ENCODE measurements at places on chromosomes 1 and 21. TPM values are rescaled to one million over a fixed set of nuclear protein-coding genes. Genes with fewer than 3 reads are reported as not detected.

GRCh38 chr1:8285103-8285502, 32.8 kb upstream of the SLC45A1 start:
- no peak for DNase-seq

GRCh38 chr1:187839873-187840272, 1011.1 kb downstream of the PLA2G4A start:
- peak; percentile 14 for DNase-seq

- DNase-seq = no peak
Observed at GRCh38 chr1:22442212-22442894, 9.3 kb upstream of the ZBTB40 start.

DNA sequence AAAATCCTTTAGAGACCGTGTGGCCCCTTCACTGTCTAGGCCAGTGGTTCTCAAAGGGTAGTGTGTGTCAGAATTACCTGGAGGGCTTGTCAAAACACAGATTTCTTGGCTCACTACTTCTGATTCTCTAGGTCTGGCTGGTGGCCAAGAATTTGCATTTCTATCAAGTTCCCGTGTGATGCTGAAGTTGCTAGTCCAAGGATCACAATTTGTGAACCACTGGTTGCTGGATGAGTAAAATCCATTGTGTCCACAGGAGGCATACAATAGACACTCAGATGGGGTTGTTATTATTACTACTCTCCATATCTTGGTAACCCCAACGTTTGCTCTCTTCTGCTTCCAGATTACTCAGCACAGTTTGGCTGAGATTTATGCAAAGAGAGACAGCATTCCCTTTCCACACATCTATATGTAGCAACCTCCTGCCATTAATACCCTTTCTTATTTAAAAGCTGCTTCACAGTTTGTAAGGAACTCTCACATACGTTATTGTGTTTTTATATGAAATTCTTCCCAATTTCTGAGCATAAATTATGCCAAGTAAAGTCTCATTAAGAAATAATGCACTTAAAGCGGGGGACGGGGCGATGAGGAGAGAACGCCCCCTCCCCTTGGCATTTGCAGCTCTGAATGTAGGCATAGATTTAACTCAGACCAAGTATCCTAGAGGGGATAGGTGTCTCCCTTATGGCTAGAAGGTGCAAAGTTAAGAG, 720 bp upstream of the TMCC2 start:
- DNase-seq = peak; percentile 42

DNA sequence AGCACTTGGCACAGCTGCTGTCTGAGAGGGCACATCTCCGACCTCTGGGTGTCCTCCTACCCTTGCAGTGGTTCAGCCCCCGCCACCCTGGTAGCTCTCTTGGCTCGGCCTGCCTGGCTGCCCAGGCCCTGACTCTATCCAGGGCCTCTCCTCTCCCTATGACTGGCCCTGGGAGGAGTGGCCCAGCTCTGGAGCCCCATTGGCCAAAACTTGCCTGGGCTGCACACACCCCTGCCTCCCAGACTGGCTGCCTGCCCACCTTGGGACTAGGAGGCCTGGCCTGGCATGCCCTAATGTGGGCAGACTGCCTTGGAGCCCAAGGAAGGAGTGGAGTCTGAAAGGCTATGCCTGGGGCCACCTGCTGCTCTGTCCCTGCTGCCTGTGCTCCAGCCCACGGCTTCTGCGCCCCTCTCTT, 33.6 kb downstream of the ACOT11 start:
- DNase-seq = peak; percentile 66

DNA sequence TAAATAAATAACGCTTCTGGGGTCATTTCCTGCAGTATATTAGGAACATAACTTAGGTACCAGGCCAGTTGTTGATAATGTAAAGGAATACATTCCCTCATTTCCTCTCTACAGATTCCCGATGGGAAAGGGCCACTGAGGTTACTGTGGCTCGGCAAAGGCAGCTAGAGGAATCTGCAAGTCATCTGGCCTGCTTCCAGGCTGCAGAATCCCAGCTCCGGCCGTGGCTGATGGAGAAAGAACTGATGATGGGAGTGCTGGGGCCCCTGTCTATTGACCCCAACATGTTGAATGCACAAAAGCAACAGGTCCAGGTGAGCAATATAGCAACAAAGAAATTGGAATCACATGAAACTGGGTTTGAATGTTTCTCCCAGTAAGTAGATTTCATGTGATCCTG, 109.6 kb upstream of the BMP8A start:
- no peak for DNase-seq

DNA sequence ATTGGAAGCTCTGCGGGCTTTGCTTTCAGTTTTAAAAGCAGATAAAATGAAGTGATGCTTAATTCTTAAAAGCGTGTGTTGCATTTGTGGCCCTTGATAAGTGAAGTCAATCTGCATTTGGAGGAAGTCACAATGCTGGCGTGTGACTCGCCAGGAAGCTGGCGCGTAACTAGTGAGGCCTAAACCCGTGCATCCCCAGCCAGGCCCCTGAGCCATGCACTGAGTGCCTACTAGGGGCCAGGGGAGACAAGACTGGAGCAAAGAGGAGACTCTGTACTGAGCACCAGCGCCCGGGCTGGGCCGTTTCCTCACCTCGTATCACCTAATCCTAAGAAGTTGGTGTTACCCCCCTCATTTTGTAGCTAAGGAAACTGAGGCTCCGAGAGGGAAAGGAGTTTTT, 4.6 kb upstream of the DDOST start:
- DNase-seq = no peak

DNA sequence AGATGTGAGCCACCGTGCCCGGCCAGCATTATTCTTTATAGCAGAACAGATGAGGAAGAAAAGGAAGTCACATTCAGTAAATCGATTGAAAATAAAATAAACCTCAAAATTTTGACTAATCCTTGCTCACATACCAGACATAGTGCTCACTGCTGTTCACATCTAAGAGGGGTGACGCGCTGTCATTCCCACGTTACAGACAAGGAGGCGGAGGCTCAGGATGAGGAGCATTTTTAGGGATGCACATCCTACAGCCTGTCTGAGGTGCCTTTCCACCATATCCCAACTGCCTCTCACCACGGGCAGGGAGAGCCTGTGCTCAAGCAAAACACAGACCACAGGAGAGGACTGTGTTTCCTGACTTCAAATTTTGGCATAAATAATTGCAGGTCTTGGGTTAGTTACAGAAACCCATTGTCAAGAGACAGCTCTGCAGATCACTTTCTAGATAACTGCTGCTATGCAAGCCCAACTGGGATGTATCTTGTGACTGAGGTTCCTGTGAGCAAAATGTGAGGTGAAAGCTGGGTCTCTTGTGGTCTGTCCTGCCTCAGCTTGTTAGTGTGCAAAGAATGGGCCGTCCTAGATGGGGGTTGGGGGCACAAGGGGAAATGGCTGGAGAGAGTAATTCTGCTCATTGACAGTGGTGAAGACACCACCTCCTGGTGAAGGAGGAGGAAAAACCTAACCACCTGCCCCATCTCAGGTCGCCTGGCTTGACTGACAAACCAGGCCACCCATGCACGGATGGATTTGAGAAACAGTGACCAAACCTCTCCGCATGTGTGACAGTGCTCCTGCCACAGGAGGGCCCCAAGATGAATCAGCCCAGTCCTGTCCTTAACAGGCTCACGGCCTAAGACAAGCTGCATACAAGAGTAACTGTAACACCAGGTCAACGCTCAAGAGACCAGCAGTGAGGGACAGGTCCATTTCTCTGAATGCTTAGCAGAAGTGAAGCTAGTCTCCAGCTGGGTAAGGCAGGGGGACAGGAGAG, 8.2 kb downstream of the TNN start:
- DNase-seq = no peak

PRELP gene
- not detected for total RNA-seq

DNA sequence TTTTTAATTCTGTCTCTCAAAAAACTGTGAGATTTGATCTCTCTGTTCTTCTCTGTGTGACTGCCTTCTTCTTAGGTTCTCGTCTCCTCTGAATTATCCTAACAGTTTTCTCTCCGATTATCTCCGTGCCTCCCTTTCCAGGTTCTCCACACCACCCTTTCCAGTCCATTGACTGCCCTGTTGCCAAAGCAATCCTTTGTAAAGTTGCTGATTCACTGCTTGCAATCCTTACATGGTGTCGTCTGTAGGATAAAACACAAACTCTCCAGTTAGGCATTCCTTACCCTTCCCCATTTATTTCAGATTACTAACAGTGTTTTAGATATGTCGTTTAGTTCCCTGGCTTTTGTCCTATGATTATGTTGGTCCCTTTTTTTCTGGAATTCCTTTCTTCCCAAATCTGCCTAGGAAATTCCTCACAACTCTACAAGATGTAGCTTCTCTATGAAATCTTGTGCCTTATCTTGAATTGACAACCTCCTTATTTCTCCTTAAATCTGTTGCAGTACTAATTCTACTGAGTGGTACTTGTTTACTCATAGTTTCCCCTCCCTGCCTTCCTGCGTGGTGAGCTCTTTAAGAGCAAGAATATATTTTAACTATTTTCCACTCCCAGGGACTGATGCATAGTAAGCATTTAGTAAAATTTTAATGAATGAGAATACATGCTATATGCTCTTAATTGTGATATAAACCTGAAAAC, 22.3 kb downstream of the RCOR3 start:
- no peak for DNase-seq

GRCh38 chr1:158711098-158711497, 9.4 kb downstream of the OR6K3 start:
- DNase-seq = no peak

GRIK3 gene
- total RNA-seq = not detected

ABCG1 gene
- not detected for total RNA-seq

DNA sequence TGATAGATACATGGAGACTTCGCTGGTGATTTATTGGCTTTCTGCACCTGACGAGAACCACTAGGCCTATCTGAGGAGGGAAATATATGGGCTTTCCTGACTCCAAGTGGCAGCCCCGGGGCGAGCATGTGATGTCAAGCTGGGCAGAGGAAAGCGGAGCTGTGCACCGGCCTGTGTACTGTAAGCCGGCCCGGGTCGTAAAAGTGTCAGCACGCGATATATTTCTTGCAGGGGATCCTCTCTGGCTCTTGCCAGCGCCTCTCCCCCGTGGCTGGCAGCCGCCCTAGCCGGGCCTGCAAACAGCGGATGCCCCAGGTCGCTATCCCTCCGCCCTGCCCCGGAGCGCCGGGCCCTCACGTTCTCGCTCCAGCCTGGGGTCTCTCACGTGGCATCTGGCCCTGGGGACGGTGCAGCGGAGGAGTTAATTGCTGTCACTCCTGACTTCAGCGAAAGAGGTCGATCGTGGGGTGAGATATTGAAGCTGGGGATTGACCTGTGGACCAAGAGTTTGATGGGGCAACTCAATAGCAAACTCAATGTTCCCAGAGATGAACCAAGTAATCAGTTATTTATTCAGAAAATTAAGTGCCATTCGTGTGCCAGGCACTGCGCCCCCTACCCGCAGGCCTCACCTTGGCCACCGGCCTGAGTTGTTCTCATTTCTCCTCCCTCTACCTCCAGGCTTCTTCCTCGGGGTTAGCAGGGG, 41.0 kb upstream of the HAO2 start:
- DNase-seq = peak; percentile 25

DNA sequence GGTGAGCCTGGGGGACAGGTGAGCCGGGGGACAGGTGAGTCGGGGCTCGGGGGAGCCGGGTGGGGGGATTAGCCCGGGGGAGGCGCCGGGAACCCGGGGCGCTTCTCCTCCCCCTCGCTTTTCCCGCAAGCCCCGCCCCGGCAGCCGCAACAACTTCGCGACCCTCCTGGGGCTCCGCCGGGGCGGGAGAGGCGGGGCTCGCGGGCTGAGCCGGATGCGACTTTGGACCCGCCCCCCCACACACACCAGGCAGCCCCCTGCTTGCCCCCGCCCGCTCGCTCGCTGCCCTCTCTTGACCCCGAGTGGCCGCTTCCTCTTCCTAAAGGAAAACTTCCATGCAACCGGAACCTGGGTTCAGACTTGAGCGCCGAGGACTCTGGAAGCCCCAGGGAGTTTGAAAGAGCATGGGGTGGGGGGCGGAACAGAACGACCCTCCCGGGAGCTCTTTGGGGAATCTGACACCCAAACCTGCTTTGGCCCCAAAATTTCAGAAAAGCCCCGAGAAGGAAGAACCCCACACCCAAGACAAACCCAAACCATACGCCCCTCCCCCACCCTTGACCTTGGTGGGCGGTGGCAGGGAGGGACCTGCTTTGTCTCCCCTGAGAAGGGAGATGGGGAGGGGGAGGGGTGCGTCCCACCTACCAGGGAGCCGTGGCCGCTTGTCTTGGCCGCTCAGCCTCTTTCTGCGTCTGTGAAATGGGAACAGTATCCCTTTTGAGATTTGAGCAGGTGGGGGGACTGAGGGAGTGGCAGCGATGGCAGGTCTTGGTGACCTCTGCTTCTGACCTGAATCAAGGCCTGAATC, 550 bp downstream of the ARHGEF16 start:
- no peak for DNase-seq

ABCA4 gene
- total RNA-seq = 0.10 TPM

GRCh38 chr1:31153423-31153822, 86.3 kb downstream of the NKAIN1 start:
- DNase-seq = no peak

- DNase-seq = no peak
Observed at GRCh38 chr1:99957818-99958217, 12.0 kb upstream of the SLC35A3 start.

- no peak for DNase-seq
Observed at GRCh38 chr1:19091196-19091953, 118.7 kb downstream of the UBR4 start.

EFNA3 gene
- total RNA-seq = 0.48 TPM

BCAR3 gene
- total RNA-seq = 50.1 TPM

GRCh38 chr1:226626577-226626956, 78.0 kb downstream of the STUM start:
- peak; percentile 63 for DNase-seq

FAM131C gene
- total RNA-seq = 0.20 TPM

DNA sequence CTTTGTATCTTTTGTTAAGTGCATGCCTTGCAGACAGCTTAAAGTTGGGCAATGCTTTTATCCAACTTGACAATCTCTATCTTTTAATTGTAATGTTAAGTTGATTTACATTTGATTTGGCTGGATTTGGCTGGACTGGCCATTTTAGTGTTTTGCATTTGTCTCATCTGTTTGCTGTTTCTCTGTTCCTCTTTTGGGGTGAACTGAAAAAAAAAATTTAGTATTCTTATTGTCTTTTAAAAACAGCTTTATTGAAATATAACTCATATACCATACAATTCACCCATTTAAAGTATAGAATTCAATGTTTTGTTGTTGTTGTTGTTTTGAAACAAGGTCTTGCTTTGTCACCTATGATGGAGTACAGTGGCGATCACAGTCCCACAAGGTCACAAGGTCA, 34.4 kb downstream of the DIPK1A start:
- DNase-seq = no peak

DNA sequence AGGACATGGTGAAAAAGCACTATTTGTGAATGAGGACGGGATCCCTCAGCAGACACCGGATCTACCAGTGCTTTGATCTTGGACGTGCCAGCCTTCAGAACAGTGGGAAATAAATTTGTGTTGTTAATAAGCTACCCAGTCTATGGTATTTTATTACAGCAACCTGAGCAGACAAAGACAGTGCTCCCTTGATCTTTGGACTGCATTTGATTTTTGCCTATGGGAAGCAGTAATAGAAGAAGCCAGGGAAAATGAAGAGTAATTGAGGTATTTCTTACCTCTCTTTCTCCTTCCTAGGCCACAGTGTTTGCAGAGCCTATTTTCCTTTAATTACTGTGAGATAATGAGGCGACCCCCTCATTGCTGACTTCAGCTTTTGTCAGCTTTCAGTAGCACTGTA, 87.9 kb downstream of the PDE4B start:
- no peak for DNase-seq

Data from RPMI7951 (cell line).